Activated CD4-positive, alpha-beta T cell treated with anti-CD3 and anti-CD28 coated beads, Interleukin-2, amount 50 U/mL, for 1 hour (primary cell): ENCODE measurements at places on chromosomes 13 and 19.

DNA sequence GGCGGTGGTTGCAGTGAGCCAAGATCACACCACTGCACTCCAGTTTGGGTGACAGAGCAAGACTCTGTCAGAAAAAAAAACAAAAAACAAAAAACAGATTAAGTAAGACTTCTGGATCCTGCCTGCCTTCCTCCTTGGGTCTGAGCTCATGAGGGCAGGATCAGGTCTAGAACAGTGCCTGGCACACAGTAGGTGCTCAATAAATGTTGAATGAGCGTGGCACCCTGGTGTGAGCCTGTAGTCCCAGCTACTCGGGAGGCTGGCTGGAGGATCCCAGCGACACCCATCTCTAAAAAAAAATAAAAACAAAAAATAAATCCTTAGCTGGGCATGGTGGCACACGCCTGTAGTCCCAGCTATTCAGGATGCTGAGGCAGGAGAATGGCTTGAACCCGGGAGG lies 2.8 kb upstream of the CDC37 start:
- no peak for DNase-seq

DNA sequence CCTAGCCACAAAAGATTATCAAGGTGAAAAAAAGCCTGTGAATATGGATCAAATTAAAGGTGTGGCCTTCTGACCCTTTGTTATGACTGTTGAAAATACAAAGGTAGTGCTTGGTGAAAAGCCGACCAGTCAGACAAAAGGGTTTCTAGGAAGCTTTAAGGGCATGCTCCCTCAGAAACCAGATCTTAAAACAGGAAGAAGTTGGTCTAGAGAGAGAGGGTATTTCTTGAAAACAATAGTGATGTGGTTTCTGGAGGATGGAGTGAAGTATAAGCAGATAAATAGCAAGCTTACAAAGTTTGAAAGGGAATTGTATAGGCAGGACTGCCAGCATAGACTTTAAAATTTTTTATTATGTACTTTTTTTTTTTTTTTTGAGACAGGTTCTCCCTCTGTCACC lies 5.0 kb upstream of the EID2 start:
- no peak for DNase-seq

- no peak for DNase-seq
Measured at GRCh38 chr13:54018485-54018884, 989.9 kb downstream of the OLFM4 start.

DNA sequence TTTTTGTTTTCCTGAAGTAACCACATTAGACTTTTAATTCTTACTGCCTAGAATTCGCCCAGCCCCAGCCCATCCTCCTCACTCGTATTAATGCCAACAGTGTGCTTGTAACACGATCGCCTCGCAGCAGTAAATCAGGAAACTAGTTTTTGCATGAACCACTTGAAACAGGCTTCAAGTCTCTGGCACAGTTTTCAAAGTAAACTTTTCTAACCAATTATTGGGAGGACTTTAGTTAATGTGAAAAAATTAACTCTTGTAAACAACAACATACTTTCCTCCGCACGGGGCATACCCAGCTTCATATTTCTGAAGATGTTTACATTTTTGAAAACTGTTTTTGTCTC lies 39.2 kb downstream of the TNFRSF19 start:
- DNase-seq: no peak

DNA sequence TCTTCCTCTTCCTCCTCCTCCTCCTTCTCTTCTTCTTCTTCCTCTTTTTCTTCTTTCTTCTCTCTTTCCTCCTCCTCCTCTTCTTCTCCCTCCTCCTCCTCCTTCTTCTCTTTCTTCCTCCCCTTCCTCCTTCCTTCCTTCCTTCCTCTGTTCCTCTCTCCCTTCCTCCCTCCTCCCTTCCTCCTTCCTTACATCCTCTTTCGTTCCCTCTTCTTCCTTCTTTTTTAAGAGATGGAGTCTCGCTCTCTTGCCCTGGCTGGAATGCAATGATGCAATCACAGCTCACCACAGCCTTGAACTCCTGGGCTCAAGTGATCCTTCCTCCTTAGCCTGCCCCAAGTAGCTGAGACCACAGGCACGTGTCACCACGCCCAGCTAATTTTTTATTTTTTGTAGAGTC lies 13.2 kb downstream of the EHD2 start:
- DNase-seq: no peak

GRCh38 chr13:40063278-40063698 lies 407.8 kb downstream of the COG6 start:
- no peak for DNase-seq

DNA sequence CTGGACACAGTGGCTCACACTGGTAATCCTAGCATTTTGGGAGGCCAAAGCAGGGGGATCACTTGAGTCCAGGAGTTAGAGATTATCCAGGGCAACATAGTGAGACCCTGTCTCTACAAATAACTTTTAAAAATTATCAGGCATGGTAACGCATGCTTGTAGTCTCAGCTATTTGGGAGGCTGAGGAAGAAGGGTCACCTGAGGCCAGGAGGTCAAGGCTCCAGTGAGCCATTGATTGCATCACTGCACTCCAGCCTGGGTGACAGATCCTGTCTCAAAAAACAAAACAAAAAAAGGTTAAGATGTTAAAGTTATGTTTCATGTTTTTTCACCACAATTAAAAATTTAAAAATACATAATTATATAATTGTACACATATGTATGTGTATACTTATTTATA lies 19.2 kb upstream of the DIAPH3 start:
- DNase-seq: no peak

DNA sequence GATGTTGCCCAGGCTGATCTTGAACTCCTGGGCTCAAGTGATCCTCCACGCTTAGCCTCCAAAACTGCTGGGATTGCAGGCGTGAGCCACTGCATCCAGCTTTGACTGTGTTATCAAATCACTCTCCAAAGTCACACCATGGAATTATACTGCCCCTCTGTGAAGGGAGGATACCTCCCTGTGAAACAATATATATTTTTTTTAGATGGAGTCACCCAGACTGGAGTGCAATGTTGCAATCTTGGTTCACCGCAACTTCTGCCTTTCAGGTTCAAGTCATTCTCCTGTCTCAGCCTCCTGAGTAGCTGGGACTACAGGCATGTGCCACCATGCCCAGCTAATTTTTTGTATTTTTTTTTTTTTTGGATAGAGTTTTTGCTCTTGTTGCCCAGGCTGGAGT lies 7.7 kb downstream of the TYK2 start:
- DNase-seq: no peak

DNA sequence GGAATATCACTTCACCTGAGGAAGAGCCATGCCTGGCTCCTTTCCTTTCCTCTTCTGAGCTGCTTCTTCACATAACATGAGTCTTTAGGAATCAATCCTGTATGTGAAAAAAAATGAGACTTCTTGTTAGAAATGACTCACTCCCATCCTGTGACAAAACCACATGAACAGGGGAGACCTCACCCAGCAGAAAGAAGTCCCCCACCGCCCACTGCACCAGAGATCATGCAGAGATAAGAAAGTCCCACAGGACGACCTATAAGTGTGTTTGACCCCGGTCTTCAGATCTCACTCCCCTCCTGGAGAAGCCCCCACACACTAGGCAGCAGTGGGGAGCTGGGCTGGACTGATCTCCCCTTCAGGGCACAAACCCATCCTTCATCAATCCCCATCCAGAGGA lies 7.8 kb downstream of the ZNF600 start:
- no peak for DNase-seq

- no peak for DNase-seq
Measured at GRCh38 chr19:7401694-7402093, 53.0 kb downstream of the ARHGEF18 start.

DNA sequence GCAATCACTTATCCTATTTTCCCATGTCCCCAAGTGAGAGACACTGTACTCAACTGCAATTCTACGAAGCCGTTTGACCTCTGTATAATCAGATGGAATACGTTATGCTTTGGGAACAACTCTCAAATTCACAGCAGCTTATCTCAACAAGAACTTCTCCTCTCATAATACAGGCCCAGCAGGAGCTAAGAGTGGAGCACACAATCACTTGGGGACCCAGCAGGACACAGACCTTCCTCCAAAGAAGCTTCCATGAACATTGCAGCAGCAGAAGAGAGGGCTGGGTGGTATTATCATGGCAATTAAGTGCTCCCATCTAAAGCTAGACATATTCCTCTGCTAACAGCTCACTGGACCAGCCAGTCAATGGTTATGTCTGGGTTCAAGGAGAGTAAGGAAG lies 428.3 kb upstream of the MIR17HG start:
- no peak for DNase-seq

DNA sequence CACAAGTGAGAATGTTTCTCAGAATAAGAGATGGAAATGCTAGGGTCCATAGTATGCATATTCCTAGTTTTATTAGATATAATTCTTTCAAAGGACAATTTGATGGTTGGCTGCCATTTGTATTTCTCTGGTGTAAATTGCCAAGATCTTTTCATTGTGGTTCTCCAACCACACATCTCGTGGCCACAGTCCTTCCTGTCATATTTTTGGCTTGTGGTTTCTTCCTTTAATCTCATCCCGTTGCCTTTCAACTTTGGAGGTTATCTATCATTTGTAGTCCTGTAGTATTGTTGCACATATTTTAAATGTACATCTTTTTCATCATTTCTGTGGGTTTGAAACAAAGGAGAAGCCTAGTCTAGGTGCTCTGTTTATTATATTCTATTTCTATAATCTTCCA lies 61.2 kb downstream of the WASF3 start:
- no peak for DNase-seq

DNA sequence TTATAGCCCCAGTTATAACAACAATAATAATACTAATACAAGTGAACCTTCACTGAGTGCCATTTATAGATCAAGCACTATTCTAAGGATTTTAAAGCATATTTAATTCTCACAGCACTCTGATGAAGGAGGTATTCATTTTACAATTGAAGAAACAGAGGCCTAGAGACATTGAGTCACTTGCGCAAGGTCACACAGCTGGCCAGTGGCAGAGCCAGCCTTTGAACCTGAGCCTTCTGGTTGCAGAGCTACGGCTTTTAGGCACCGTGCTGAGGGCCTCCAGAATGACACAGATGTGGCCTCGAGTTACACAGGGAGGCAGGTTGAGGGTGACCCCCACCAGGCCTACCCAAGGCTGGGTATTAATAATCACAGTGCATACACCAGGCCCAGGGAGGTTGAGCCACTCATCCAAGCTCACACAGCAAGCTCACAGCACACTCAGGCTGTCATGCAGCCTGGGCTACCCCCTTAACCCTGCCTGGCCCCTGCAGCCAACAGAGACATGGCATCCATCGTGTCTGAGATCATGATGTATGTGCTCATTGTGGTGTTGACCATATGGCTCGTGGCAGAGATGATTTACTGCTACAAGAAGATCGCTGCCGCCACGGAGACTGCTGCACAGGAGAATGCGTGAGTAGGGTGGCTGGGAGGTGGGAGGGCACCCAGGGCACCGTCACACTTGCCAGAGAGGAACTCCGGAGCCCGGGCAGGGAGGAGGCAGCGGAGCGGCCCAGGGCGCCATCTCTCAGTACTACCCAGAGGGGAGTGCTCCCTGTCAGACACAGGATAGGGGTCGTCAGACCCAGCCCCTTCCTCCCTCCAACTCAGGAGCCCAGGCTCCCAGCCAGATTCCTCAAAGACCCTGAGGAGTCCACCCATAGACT lies 2.7 kb upstream of the HPN start:
- DNase-seq: no peak

GRCh38 chr13:88979465-88980175 lies 1308.4 kb downstream of the SLITRK5 start:
- no peak for DNase-seq

DNA sequence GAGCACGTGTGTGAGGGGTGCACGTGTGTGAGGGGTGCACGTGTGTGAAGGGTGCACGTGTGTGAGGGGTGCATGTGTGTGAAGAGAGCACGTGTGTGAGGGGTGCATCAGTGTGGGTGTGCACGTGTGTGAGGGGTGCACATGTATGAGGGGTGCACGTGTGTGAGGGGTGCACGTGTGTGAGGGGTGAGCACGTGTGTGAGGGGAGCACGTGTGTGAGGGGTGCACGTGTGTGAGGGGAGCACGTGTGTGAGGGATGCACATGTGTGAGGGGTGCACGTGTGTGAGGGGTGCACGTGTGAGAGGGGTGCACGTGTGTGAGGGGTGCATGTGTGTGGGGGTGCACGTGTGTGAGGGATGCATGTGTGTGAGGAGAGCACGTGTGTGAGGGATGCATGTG lies 15.7 kb downstream of the RASA3 start:
- DNase-seq: no peak

- peak; percentile 31 for DNase-seq
Measured at GRCh38 chr13:99087954-99088491, 110.2 kb upstream of the DOCK9 start.

- no peak for DNase-seq
Measured at GRCh38 chr13:97386801-97387484, 47.0 kb upstream of the RAP2A start.

DNA sequence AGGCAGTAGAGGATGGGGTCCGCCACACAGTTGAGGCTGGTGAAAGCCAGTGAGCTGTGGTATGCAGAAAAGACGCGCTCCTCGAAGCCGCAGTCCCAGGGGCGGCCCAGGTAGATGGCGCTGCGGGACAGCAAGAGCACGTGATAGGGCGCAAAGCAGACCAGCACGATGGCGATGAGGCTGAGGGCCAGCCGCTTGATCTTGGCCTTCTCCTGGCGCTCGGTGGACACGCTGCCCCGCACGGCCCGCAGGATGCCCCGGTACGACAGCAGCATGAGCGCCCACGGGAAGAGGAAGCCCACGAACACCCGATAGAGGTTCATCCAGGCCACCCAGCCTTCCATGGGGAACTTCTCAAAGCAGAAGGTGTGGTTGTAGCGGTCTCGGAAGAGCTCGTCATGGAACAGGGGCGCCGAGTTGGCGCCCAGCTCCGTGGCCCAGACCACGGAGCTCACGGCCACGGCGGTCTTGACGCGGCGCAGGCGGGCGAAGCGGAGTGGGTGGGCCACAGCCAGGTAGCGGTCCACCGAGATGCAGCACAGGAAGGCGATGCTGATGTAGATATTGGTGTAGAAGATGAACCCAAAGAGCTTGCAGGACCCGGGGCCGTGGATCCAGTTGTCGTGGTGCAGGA lies 6.5 kb upstream of the OPA3 start:
- DNase-seq: peak; percentile 37

DNA sequence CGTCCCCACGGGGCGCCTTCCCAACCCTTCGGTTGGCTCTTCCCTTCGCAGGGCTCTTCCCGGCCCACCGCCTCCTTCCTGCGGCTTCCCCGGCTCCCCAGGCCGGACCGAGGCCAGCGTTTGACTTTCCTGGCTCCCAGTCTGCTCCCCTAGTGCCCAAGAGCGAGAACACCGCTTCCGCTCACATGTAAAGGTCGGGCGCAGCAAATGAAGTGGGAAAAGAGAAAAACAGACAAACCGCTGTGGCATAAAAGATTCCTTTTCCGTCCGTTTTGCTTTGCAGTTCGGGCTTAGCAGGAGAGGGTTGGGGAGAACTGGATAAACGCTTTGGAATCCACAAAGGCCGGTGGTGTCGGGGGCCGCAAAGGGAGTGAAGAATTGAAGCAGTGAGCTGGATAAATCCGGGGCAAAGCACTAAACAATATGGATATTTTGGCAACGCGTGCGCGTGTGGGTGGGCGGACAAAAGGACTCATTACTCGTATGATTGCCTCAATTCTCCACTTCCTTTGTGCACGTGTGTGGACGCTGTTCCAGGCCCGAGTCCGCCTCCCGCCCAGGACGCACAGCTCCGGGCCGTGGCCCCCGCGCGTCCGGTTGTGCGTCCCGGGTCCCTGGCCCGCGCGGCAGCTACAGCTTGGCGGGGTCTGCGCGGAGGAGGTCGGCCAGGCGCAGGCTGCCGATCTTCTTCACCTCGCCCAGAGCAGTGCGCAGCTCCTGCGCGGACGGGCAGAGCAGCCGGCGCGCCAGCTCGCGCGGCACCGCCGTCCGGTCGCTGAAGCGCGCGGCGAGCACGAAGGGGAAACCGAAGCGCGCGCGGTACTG lies 8.6 kb upstream of the CDX2 start:
- DNase-seq: no peak

- DNase-seq: peak; percentile 35
Measured at GRCh38 chr19:37905946-37906868, at the start of gene WDR87. TSS of gene WDR87 (minus strand) at chr19:37906594. CDS start at chr19:37898239, 8,355 bp downstream.

- DNase-seq: no peak
Measured at GRCh38 chr19:35042056-35042730, 672 bp downstream of the HPN start.
